ENCODE measurements at places on chromosomes 2 and 18.

GRCh38 chr2:216606551-216607276 is 26.5 kb upstream of the IGFBP2 start:
- DNase-seq = peak; percentile 72

GRCh38 chr2:150474326-150475074 is 13.0 kb downstream of the RND3 start:
- DNase-seq = peak; percentile 59

DNA sequence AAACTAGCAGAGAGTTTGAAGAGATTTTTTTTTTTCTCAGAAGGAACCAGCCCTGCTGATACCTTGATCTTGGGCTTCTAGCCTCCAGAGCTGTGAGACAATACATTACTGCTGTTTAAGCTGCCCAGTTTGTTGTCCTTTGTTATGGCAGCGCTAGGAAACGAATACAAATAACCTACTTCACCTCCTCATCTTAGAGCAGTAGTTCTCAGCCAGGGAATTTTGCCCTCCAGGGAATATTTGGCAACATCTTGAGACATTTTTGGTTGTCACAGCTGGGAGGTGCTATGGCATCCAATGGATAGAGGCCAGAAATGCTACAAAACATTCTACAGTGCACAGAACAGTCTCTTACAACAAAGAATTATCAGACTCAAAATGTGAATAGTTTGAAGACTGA is 43.9 kb upstream of the BCL11A start:
- DNase-seq = peak; percentile 12

- DNase-seq = no peak
These were observed 9.8 kb downstream of the GATA6 start for GRCh38 chr18:22179174-22179573.

- DNase-seq = no peak
These were observed 80.8 kb downstream of the FMNL2 start for GRCh38 chr2:152415796-152416195.

Data from fibroblast of skin of back (primary cell).